Right forelimb (tissue), 1 donor: ENCODE measurements at places on chromosomes 2 and 18.

DNA sequence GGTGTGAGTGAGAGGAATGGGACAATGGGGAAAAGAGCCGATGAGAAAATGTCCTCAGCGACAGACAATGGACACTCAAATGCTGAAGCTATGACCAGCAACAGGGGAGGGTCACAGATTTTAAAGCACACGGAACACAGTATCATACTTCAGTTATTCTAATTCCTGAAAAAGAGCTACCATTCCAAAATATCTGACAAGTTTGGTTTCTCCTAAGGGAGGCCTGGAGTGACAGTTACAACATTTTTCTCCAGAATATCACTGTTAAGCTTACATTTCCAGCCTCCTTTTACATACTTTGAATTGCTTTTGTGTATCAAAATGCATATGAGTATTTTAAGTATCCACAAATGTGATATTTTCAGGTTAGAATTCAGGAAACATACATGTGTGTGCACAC lies 321.6 kb upstream of the THUMPD2 start:
- DNase-seq = no peak

DNA sequence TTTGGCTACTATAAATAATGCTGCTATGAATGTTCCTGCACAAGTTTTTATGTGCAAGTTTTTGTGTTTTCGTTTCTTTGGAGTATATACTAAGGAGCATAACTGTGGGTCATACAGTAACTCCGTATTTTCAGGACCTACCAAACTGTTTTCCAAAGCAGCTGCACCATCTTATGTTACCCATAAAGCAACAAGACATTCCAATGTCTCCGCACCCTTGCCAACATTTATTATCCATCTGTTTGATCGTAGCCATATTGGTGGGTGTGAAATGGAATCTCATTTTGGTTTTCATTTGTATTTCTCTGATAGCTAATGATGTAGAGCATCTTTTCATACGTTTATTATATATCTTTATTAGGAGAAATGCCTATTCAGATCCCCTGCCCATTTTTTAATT lies 13.8 kb downstream of the TMEM131 start:
- no peak for DNase-seq

DNA sequence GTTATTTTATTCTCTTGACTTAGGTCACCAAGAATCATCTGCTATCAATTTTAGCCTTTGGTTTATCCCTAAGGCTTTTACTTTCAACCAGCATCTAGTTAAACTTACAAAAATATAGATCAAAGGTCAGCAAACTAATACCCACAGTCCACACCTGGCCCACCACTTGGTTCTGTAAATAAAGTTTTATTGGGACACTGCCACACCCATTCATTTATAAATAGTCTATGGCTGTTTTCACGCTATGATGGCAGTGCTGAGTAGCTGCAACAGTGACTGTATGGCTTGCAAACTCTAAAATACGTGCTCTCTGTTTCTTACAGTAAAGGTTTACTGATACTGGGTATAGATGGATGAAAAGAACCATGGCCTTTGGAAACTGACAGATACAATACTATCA lies 107.0 kb downstream of the MEP1B start:
- DNase-seq = no peak

GRCh38 chr2:23803965-23804542 lies 122.9 kb downstream of the ATAD2B start:
- DNase-seq = no peak

GRCh38 chr2:26422947-26423629 lies 21.4 kb downstream of the DRC1 start:
- no peak for DNase-seq

- no peak for DNase-seq
These were observed 25.3 kb upstream of the TACR1 start for GRCh38 chr2:75224636-75225094.

DNA sequence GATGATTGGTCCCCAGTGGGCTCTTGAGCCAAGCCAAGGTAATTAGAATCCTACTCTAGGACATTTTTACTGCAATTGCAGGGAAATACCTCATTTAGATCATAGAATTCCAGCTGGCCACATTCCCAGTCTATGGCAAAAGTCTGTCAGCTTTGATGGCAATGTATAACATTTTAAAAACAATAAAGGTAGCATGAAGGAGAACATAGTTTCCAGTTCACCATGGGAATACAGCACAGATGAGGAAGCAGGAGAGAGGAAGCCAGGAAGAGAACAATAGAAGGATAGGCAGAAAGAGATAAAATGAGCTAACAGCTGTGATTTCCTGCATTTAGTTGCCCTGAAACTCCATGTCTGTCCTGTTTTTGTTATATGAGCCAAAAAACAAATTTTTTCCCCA lies 897.3 kb upstream of the DDX18 start:
- no peak for DNase-seq
